ENCODE measurements at places on chromosomes 3 and 15. TPM values are rescaled to one million over a fixed set of nuclear protein-coding genes. Genes with fewer than 3 reads are reported as not detected.

GRCh38 chr3:12965999-12966846, 107.0 kb downstream of the IQSEC1 start:
- DNase-seq: no peak

GRCh38 chr15:97101572-97101971, 771.1 kb downstream of the NR2F2 start:
- DNase-seq: no peak

DNA sequence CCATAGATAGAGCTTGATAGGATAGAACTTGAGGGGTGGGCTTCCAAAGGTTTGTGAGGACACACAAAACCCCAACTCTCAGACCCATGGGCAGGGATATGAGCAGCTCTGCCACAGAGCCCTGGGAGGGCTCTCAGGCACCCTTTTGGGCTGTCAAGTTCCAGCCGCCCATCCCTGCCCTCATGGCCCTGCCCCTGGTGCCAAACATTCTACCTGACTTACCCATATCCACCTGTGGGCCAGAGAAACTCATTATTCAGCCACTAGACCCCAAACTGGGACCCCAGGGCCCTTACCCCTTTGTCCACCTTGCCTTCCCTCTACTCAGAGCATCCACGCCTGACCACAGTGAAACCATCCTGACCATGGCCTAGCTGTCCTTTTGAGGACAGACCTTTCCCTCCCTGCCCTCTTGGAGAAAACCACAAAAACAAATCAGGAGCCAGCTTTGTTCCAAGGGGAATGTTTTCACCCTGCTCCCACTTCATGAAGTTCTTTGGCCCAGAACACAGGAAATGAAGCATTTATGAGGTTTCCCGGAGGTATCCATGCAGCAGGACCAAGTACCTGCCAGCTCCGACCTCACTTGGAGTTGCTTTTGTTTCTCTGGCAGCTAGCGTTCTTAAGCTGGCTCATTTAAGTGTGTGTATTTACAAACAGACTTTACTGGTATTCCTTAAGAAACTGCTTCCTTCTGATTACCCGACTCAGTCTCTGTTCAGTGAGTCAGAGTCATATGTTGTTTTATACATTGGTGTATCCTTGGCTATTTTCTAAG, 34.2 kb upstream of the GALNT15 start:
- DNase-seq: no peak

DNA sequence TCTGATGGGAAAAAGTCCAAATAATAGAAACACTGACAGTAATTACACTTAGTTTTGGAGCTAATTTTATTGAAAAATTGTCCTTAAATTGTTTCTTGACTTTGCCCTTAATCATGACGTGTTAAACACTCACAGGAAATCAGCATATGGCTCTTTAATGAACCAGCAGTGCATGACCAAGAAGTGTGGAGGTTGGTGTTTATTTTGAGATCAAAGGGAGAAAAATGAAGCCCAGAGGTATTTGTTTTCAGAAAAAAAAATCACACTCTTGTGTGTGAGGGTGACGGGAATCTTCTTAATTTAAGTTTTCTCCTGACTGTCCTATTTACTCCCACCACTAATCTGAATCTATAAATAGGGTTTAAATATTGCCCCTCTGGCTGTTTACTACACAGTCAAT, 28.8 kb upstream of the SYNM start:
- no peak for DNase-seq

DNA sequence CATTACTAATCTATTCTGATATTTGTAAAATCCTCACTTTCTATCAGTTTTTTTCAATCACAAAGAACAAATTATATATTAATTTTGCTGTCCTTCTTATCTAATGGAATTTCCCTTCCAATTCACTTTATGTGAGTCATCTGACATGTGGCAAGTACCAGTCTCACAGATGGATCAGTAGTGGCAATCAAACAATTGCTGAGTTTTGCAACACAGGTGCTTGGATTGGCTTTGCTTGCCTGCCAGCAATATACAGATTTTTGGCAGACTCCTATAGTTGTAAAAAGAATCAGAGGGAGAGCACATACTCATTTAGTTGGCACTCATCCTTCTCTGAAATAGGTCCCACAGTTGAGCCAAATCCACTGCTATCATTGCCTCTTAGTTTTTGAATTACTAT, 83.7 kb downstream of the BCHE start:
- no peak for DNase-seq

GRCh38 chr15:77874063-77874462, 203.4 kb downstream of the TBC1D2B start:
- DNase-seq: no peak

- no peak for DNase-seq
Measured at GRCh38 chr3:183782576-183783276, 42.7 kb downstream of the MAP6D1 start.

GRCh38 chr3:30007668-30008067, 598.7 kb upstream of the TGFBR2 start:
- DNase-seq: no peak

- no peak for DNase-seq
Measured at GRCh38 chr3:148500881-148501280, 196.8 kb upstream of the AGTR1 start.

DNA sequence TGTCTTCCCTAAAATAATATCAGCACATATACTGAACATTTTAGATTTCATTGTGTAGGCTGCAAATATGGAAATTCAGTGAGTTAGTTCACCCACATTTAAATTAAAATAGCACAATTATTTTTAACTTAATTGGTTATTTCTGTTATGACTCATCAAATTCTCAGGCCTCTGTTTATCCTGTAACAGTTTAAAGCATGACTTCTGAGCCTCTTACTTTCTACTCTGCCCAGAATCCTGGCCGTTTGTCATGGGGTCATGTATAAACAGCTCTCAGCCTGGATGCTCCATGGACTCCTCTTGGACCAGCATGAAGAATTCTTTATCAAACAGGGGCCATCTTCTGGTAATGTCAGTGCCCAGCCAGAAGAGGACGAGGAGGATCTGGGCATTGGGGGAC, 12.2 kb downstream of the TUBGCP4 start:
- no peak for DNase-seq

- no peak for DNase-seq
Measured at GRCh38 chr3:58342676-58343075, 10.0 kb downstream of the PXK start.

- DNase-seq: no peak
Measured at GRCh38 chr3:12990781-12991480, 82.3 kb downstream of the IQSEC1 start.

GRCh38 chr3:167940241-167940640, 155.5 kb downstream of the GOLIM4 start:
- DNase-seq: no peak

GRCh38 chr15:57015897-57016296, 97.5 kb downstream of the TCF12 start:
- DNase-seq: no peak

The IRAK2 gene
- 1.5 TPM for polyA plus RNA-seq

The ATP6V1A gene
- 9.7 TPM for polyA plus RNA-seq

The PRTG gene
- 2.1 TPM for polyA plus RNA-seq
